Psoas muscle (tissue), 8 donors: ENCODE measurements at places on chromosomes 5 and 9. TPM values are rescaled to one million over a fixed set of nuclear protein-coding genes. Genes with fewer than 3 reads are reported as not detected.

NOP16 gene
- total RNA-seq = 76.2 TPM

ADAMTS2 gene
- total RNA-seq = 2.4 TPM

AIF1L gene
- 11.6 TPM for total RNA-seq

SPATA31A3 gene
- total RNA-seq = not detected

GRCh38 chr5:142686210-142686734 lies 382 bp upstream of the FGF1 start:
- no peaks in the 10 kb centered on the region for H3K36me3 ChIP-seq
- no peaks in the 10 kb centered on the region for H3K27me3 ChIP-seq
- H3K4me3 ChIP-seq = no peak overlapping the region
- no peak for DNase-seq
- H3K4me1 ChIP-seq = no peaks in the 10 kb centered on the region

DNA sequence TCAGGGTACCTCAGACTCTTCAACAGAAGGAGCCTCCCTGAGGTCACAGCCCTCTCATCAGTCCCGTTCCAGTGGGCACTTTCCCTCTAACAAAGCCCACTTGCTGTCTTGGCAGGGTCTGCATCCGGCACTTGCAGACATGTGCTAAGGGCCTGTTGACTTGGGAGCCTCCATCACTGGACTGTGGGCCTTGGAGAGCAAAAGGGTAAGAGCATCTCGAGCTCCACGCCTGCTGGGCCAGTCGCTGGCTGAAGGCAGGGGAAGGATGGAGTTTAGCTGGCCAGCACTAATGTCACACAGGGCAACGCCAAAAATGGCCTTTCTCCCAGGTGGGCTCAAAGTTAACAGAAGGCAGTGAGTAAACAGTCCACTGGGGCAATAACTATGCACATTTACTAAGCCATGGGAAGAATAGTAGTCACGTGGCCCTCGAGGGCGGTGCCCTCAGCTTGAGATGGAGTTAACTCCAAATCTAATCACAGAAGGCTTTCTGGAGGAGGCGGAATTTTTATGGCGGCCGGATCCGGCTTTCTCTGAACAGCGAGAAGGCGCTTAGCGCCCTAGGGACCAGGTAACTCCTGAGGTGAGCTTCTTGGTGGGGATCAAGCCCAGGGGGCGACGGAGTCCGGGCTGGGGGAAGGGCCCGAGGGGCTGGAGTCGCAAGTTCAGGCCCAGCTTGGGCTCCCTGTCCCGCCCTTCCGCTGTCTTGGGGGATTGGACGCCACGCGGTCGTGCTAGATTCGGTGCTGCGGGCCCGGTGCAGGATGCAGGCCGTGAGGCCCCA lies 2.0 kb upstream of the NSD1 start:
- DNase-seq = peak; percentile 62
- H3K4me1 ChIP-seq = peaks cover 20% of the 10 kb centered on the region
- H3K36me3 ChIP-seq = peaks cover 3% of the 10 kb centered on the region
- H3K4me3 ChIP-seq = peak overlapping the region; percentile 93
- H3K27ac ChIP-seq = peak overlapping the region; percentile 82
